ENCODE measurements at places on chromosomes 13 and 19.

GRCh38 chr19:1156305-1156801 lies 17.7 kb downstream of the SBNO2 start:
- no peak for DNase-seq

- no peak for DNase-seq
Observed at GRCh38 chr19:4660993-4661392, 9.1 kb downstream of the MYDGF start.

GRCh38 chr13:56134524-56134923 lies 1006.2 kb upstream of the PRR20A start:
- no peak for DNase-seq

DNA sequence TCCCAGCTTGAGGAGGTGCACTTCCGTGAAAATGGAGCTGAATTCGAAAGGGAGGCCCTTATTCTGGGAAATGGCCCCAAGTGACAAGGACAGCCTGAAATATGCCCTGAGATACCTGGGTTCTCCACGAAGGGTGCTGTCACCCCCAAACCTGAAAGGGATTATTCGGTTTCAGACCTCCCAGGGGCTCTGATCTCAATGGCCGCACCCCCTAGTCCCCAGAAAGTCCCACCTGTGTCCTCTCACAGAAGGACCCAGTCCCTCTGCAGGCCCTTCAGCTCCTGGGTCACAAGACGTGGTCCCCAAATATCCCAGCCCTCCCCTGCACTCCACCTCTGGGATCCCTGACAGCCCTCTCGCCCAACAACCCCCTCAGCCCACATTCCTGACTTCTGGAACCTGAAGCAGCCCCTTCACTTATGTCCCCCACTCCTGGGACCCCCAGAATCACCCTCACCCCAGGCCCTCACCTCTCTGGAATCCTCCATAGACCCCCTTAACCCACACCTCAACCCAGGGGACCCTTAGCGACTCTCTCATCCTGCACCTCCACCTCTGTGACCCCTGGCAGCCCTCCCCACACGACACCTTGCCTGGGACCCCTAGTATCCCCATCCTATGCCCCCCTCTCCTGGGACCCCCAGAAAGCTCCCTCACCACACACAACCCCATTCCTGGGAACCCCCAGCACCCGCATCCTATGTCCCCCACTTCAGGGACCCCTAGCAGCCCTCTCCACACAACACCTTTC lies 606 bp downstream of the SYNGR4 start:
- no peak for DNase-seq

GRCh38 chr13:79289571-79289970 lies 116.5 kb downstream of the RBM26 start:
- DNase-seq, result no peak

All from CD4-positive, alpha-beta T cell (primary cell).